ENCODE measurements at places on chromosomes 2 and 18. TPM values are rescaled to one million over a fixed set of nuclear protein-coding genes. Genes with fewer than 3 reads are reported as not detected.

Gene ACKR3
- 2.7 TPM for total RNA-seq

GRCh38 chr2:112626604-112627059 lies 19.1 kb upstream of the SLC20A1 start:
- DNase-seq, result peak; percentile 75

GRCh38 chr18:10157706-10158105 lies 243.9 kb downstream of the VAPA start:
- DNase-seq, result no peak

DNA sequence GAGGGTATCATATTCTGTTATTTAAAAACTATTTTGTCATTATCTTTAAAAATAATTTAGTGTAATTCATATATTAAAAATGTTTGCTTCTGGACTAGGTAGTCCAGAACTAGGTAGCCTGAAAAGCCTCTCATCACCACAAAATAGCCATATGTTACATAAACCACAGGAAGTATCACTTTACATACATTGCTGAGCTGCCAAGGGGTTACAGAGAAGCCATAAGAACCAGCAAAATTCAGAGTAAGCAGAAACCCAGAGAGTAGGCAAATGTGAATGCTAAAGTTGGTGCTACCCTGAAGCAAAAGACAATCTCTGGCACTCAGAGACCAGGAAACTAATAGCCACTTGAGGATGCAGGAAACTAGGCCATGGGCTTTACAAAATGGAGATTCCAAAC lies 60.9 kb downstream of the LOXHD1 start:
- no peak for DNase-seq
